ENCODE measurements at places on chromosomes 16 and 17.

DNA sequence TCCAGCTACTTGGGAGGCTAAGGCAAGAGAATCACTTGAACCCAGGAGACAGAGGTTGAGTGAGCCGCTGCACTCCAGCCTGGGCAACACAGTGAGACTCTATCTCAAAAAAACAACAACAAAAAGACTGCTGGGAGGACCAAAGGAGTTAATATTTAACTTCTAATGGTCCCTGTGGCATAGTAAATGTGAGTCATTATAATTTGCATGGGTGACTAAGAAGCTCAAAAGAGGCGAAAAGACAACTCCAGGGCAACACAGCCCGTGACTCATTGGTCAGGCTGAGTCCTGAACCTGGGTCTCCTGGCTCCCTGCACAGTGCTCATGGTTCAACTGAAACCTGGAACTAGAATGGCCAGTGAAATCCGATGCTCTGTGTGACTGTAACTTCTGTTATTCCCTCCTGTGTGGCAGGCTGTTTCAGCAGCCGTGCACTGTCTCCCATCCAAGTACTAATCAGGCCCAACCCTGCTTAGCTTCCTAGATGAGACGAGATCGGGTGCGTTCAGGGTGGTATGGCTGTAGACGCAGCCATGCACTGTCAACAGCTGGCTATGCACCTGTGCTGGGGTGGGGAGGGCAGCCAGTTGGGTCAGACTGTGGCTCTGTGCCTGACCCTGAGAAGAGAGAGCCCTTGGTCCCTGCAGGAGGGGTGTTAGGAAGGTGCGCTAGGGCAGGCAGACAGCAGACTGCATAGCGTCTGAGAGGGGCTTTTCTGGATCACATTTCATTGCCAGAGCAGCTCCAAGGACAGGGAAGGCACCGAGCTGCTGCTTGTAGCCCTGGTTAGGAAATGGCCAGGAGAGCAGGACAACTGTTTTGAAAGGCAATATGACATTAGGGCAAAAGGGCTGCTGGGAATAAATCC is 14.5 kb upstream of the GPRC5C start:
- no peak for DNase-seq

DNA sequence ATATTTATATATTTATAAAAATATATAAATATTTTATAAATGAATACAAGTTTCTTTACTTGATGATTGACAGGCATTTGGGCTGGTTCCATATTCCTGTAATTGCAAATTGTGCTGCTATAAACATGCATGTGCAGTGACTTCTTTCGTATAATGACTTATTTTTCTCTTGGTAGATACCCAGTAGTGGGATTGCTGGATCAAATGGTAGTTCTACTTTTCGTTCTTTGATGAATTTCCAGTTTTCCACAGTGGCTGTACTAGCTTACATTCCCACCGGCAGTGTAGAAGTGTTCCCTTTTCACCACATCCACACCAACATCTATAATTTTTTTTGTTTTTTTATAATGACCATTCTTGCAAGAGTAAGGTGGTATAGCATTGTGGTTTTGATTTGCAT is 7.8 kb downstream of the ACSM2B start:
- no peak for DNase-seq

DNA sequence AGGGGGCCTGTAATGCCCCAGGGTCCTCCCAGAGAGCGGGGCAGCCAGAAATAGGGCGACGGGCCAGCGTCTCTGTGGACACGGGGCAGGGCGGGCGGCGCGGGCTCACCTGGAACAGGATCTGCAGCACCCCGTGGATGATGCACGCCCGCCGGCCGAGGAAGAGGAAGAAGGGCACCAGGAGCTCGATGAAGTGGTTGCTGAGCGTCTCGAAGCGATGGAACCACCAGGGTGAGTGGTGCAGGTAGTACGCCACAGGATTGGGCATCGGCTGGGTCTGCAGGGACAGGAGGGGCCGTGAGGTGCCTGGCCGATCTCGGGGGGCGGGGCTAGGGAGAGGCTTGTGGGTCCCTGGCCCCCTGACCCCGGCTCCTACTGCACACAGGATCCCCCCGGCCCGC is 78.9 kb upstream of the GNG13 start:
- DNase-seq, result no peak

DNA sequence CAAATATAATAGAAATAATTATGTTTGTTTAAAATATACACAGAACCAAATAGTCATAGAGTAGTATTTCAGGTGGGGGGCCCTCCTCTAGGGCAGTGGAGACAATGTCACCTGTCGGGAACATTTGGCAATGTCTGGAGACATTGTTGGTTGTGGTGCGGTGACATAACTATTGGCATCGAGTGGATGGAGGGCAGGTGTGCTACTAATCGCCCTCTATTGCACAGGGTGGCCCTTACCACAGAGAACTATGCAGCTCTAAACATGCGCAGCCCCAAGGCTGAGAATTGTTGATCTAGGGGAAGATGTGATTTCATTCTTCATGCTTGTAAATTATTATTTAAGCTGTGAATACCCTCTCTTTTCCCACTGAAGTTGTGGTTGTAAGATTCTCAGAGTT is 594.0 kb downstream of the WWOX start:
- no peak for DNase-seq

- DNase-seq, result no peak
These were observed 159.5 kb upstream of the CACNG5 start for GRCh38 chr17:66675273-66675990.

DNA sequence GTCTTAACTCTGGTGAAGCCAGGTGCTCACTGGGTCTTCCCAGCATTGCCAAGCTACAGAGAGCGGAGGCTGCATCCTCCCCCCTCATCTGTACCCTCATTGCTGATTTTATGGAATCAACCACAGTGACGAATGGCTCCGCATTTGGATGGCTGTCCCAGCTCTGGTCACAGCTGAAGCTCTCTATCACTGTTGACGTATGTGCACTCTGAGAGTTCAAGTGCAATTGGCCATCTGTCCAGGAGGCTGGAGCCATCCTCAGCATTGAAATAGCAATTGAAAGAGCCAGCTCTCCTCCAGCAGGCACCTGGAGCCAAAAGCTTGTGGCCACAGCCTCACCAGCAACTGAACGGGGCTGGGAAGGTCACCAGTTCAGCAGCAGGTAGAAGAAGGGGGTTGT is 494.1 kb downstream of the TMEM114 start:
- no peak for DNase-seq

- DNase-seq, result no peak
These were observed 1.7 kb downstream of the KCNJ12 start for GRCh38 chr17:21377705-21378396.

DNA sequence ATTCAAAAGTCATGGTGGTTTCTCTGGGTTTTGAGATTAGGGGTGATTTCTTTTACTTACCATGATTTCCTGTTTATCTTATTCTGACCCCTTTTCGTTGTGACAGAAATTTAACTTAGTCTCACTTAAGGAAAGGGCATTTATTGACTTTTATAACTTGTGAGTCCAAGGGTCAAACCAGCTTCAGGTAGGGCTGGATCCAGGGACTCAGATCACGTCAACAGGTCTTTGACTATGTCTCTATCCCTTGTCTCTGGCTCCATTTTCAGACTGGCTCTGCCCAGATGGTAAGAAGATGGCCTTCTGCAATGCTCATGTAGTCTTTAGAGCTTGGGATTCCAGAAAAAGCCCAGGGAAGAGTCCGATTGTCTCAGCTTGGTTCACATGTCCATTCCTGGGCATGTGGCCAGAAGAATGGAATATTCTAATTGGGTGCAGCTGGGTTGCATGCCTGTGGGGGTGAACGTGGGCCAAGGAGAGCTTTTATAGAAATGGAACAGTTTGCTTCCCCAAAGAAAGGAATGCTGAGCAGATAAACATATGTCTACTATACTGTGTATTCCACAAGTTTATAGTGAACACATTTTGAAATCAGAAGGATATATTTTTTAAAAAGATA is 13.4 kb downstream of the USP43 start:
- DNase-seq, result no peak

DNA sequence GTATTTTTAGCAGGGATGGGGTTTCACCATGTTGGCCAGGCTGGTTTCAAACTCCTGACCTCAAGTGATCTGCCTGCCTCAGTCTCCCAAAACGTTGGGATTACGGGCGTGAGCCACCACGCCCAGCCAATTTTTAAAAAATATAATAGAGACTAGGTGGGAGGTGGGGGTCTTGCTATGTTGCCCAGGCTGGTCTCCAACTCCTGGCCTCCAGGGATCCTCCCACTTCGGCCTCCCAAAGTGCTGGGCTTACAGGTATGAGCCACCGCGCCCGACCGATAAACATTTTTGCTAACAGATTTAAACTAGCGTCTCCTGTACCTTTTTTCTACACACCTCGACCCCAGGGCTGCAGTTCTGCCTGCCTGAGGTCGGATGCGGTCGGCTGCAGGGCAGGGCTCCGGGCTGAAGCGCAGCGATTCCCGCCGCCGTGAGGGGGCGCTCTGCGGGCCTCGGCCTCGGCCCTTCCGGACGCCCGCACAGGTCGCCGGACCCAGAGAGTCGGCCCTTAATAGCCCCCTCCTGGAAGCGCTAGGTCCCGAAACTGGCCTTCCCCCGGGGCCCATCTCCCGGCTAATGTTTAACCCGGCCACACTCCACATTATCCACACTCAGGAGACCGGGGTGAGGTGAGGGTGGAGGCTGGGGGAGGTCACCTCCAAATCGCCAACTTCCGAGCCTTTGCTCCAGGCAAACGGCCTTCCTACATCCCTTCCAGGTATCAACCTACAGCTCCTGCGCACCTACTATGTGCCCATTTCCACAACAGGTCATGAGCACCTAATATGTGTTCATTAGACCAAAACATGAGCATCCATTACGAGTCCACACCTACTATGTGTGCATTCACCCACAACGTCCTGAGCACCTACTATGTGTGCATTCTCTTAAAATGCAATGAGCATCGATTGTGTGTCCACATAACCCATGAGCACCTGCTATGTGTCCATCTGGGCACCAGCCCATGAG is 2.0 kb upstream of the GLIS2 start:
- DNase-seq, result no peak

DNA sequence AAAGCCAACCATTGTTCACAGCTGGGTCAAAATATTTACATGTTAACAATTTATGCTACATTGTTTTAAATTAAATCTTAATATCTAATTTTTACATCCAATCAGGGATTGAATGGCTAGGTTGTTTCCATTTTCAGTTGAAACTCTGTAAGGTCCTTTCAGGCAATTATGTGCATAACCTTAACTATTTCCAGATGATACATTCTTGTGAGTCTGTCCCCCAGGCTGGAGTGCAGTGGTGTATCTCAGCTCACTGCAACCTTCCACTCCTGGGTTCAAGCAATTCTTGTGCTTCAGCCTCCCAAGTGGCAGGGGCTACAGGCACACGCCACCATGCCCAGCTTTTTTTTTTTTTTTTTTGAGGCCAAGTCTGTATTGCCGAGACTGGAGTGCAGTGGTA is 10.4 kb downstream of the CDC42EP4 start:
- no peak for DNase-seq

DNA sequence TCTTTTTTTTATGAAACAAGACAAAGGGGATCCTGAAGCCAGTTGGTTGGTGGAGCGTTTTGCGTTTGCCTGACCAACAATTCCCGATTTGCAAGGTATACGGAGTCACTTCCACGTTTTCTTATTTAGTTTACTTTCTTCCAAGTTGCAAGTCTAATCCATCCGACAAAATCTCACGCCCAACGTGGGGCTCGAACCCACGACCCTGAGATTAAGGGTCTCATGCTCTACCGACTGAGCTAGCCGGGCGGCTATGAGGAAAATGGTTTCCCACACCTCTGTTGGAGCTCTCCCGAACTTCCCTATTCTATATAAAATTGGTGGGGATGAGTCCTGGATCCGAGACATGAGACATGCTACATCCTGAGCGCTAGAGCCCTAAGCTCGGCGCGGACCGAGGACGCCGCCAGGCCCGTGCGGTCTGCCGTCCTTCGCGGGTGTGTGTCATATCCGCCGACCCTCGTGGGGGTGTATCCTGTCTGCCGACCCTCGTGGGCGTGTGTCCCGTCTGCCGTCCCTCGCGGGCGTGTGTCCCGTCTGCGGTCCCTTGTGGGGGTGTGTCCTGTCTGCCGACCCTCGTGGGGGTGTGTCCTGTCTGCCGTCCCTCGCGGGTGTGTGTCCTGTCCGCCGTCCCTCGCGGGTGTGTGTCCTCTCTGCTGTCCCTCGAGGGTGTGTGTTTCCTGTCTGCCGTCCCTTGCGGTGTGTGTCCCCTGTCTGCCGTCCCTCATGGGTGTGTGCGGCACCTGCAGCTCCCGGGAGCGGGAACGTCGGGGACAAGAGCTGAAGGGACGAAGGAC is 22.6 kb downstream of the ZNF213 start:
- no peak for DNase-seq

DNA sequence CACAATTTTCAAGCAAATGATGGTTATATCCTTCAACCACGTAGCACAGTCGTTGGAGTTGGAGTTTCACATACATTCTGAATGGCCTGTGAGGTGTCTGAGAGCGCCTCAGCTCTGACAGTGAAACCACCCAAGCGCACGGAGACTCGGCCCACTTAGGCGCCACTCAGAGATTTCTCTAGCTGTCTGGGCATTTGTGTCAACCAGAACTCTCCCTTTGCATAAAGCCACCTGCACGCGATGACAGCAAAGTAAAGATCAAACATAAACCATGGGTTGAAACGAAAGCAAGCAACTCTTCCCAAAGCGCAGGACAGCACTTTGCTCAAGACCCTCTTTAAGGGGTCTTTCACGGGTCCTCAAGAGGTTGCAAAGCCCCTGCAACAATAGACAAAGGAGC is 533 bp downstream of the SLC6A4 start:
- no peak for DNase-seq

- DNase-seq, result no peak
These were observed 24.1 kb downstream of the SLC7A5 start for GRCh38 chr16:87845213-87845612.

- no peak for DNase-seq
These were observed 19.1 kb upstream of the TEX2 start for GRCh38 chr17:64281962-64282752.

- DNase-seq, result no peak
These were observed 4.4 kb downstream of the CFAP97D1 start for GRCh38 chr17:43784628-43785101.

DNA sequence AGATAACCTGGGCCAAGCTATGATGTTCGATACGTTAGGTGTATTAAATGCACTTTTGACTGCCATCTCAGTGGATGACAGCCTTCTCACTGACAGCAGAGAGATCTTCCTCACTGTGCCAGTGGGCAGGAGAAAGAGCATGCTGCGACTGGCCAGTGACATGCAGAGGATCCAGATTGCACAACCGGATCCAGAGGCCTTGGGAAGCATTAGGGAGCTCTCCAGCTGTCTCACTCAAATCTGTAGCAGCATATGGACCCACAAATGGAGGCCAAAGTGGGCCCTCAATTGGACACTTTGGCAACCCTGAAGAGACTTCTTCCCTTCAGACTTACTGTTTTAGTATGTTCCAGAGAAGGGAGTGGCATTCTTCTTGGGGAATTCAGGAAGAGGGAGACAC is 20.9 kb downstream of the PDZD9 start:
- no peak for DNase-seq

DNA sequence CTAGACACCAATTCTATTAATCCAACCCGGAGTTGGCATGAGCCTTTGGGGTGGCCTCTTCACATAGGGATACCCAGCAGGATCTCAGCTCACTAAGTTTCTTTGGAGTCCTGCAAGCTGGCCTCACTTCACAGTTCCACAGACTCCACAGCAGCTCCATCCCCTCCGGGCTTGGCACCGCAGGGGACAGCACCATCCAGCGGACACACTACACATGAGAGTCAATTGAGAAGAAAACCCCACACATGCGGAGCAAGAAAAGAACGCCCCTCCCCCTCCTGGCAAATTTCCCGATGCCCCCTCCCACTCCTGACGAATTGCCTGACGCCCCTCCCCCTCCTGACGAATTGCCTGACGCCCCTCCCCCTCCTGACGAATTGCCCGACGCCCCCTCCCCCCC is 31.1 kb downstream of the KLHDC4 start:
- DNase-seq, result no peak
